Stimulated activated CD4-positive, alpha-beta T cell treated with anti-CD3 and anti-CD28 coated beads, Interleukin-1b, Interleukin-23, amount 100 ng/mL, for 1 hour (primary cell): ENCODE measurements at places on chromosomes 7 and 10.

- no peak for DNase-seq
Observed at GRCh38 chr10:78224602-78225001, 190.9 kb downstream of the RPS24 start.

DNA sequence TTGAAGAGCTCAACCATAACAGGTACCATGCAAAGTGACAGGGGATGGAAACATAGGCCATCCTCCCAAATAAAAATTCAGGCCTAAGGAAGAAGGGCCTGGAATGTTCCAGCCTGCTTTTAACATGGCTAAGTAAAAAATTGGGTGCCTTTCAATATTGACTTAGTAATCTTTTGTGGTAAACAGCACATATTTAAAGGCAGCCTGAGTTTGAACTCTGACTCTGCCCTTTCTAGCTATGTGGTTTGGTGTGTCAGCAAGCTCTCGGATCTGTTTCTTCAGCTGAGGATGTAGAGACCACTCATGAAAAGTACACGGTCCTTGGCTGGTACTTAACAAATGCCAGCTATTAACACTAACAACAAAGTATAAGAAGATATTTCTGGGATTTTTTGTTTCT lies 191.8 kb upstream of the CDCA7L start:
- no peak for DNase-seq

DNA sequence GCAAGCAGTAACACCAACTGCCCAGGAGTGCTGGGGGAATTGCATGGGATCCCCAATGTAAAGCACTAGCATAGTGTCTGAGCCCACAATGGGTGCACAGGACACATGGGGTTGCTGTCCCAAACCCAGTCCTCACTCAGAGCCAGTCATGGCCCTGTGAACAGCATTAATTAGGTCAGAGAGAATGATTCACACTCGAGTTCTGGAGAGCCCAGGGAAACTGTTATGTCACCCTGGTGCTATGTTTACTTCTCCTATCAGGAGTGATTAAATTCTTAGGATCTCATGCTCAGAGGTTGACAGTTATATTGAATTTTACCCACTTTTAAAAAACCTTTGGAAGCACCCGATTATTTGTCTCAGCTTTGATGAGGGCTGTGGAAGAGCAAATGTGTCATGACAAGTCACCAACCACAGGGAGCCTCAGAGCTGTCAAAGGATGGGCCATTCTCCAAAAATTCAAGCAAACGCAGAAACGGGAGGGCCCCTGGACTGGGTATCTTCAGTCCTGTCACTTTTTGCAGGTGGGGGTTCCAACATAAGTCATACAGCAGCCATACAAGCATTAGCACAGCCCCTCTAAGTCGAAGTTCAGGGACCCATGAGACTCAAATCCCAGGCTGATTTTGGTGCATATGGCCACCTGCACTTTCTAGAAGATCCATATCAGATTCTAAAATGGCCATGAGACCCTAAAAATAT lies 1.3 kb upstream of the RASSF4 start:
- DNase-seq: no peak

- DNase-seq: no peak
Observed at GRCh38 chr7:89605362-89605761, 548.9 kb upstream of the STEAP1 start.

- no peak for DNase-seq
Observed at GRCh38 chr7:95688931-95689495, 83.3 kb upstream of the DYNC1I1 start.

- DNase-seq: no peak
Observed at GRCh38 chr10:110995301-110995700, 75.9 kb downstream of the SHOC2 start.
